ENCODE measurements at places on chromosomes 1 and 21. TPM values are rescaled to one million over a fixed set of nuclear protein-coding genes. Genes with fewer than 3 reads are reported as not detected.
A peak's percentile ranks its signal among the peaks of the same experiment; 100 is the strongest.

DNA sequence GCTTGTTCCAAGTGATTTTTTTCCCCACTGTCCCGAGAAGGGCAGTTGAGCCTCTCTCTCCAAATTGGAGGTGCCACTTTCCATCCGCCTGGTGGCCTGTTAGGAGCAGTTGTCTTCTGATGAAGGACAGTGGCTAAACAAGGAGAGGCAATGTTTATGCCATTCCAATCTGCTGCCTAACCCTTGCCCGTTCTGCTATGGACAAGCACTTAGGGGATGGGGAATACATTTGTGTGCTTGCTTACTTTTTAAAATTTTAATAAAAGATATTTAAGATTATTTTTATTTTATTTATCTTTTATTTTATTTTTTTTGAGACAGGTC lies 12.0 kb downstream of the COQ8A start:
- no peak for DNase-seq

The FAM3B gene
- not detected for total RNA-seq

DNA sequence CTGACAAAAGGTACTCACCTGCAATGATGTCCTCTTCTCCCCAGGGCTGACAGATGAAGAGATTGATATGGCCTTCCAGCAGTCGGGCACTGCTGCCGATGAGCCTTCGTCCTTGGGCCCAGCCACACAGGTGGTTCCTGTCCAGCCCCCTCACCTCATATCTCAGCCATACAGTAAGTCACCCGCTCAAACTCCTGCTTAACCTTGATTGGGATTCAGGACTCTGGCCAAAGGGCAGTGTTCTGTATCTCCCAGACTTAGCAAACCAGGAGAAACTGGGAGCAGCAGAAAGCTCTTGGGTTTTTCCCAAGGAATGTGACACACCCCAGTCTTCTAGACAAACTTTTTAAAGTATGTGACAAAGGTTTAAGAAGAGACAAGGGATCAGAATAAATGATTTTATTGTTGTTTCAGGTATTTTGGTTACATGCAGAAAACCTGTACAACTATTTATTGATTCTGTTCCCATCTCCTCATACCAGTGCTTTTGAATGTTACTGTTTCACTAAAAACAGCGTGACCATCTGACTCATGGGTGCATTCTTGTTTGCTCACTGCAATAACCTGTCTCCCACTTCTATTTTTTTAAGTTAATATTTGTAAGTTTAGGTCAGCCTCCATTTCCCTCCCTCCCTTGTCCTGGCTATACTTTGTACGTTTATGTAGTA lies 124.6 kb downstream of the PEX14 start:
- DNase-seq: peak; percentile 78

DNA sequence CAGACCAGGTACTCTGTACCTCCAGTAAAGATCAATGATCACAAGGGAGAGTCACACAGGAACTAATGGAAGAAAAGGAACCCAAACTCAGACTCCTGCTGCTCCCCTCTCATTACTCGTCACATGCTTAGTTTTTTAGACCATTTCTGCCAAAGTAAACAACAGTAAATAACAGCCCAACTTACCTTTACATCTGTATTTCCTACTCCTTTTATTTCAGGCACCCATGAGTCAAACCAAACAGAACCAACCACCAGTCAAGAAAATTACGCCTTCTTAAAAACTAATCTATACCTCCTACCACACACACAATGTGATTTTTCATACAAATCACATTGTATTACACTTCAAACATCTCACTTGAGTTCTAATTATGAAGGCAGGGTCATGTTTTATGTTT lies 61.4 kb upstream of the HTR1D start:
- DNase-seq: no peak

DNA sequence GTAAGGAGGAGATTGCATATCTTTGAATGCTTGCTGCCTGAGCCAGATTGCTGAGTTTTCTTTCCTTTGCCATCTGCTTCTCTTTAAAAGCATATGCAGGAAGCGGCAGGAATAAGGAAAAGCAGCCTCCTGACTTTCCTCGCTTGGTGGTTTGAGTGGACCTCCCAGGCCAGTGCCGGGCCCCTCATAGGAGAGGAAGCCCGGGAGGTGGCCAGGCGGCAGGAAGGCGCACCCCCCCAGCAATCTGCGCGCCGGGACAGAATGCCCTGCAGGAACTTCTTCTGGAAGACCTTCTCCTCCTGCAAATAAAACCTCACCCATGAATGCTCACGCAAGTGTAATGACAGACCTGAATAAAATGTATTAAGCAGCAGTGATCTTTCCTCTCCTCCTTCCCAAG lies 1.5 kb downstream of the CORT start:
- peak; percentile 68 for DNase-seq

GRCh38 chr1:202708456-202709275 lies 1.6 kb downstream of the SYT2 start:
- no peak for DNase-seq

GRCh38 chr1:165014753-165015152 lies 341.8 kb downstream of the LMX1A start:
- DNase-seq: no peak

- no peak for DNase-seq
Measured at GRCh38 chr21:29616209-29616751, 317.6 kb downstream of the BACH1 start.

The HEYL gene
- not detected for total RNA-seq

DNA sequence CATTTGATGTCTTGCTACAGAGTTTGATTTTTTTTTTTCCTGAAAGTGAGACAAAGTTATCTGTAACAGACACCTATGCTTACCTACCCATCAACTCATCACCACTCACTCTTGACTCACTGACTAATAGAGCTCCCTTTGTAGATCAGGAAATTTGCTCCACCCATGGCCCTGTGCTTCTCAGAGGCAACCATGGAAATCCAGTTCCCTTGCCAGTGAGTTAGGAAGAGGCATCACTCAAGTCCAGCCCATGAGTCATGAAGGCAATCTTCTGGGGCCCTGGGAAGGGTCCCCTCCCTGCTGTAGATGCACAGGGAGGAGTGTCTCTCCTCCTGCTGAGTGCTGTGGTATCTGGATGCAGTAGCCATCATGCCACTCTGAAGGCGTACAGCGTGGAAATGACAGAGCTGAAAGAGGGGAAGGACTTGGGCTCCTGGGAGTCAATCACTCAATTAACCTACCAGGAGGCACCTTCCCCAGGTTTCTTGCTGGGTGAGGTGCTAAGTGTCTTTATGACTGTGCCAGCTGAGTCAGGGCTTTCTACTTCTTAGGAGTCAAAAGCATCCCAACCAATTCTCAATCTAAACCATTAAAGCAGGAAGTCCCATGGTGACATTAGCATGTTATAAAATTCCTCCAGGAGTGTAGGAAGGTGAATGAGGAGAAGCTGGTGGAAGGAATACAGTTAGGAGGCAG lies 56.1 kb downstream of the DNTTIP2 start:
- no peak for DNase-seq

The C4BPB gene
- not detected for total RNA-seq

- no peak for DNase-seq
Measured at GRCh38 chr1:229283183-229283611, 12.3 kb downstream of the RAB4A start.

- DNase-seq: peak; percentile 12
Measured at GRCh38 chr1:156379420-156380165, 10.6 kb downstream of the RHBG start.

All from fibroblast of the aortic adventitia (primary cell).